ENCODE measurements at places on chromosomes 2 and 18. TPM values are rescaled to one million over a fixed set of nuclear protein-coding genes. Genes with fewer than 3 reads are reported as not detected.

The ATP6V1B1 gene
- 72.5 TPM for total RNA-seq

The C2orf68 gene
- total RNA-seq = 41.1 TPM

The FSIP2 gene
- total RNA-seq = 0.88 TPM

The INHBB gene
- total RNA-seq = 47.9 TPM

The OBSL1 gene
- total RNA-seq = 35.5 TPM

The EVX2 gene
- not detected for total RNA-seq

The CD302 gene
- total RNA-seq = 10.2 TPM

The SCYGR4 gene
- total RNA-seq = not detected

The DUSP19 gene
- 1.1 TPM for total RNA-seq

The PRKAG3 gene
- not detected for total RNA-seq

The APCDD1 gene
- total RNA-seq = 191 TPM

The NOTO gene
- not detected for total RNA-seq

The KRTCAP3 gene
- 25.3 TPM for total RNA-seq

The MATN3 gene
- total RNA-seq = 0.80 TPM

The HJURP gene
- 4.4 TPM for total RNA-seq

The C1QL2 gene
- not detected for total RNA-seq

The C18orf54 gene
- total RNA-seq = 0.29 TPM

The ZNF396 gene
- total RNA-seq = 1.1 TPM

The RNU2-63P gene
- not detected for total RNA-seq

The ALPG gene
- total RNA-seq = not detected

The SKA1 gene
- total RNA-seq = 0.07 TPM

The CNGA3 gene
- not detected for total RNA-seq

The ESPNL gene
- total RNA-seq = 0.13 TPM

The DLX1 gene
- 0.52 TPM for total RNA-seq

The CDH19 gene
- total RNA-seq = 8.2 TPM

The OTX1 gene
- 5.3 TPM for total RNA-seq

The GPR75 gene
- total RNA-seq = 1.1 TPM

The CD207 gene
- total RNA-seq = 57.6 TPM

The MEP1B gene
- not detected for total RNA-seq

The NT5DC4 gene
- total RNA-seq = not detected

The IL1RN gene
- total RNA-seq = 140 TPM

The DOK6 gene
- total RNA-seq = 0.42 TPM

The ABCG5 gene
- not detected for total RNA-seq

The C2orf78 gene
- total RNA-seq = not detected

The KIAA2012 gene
- total RNA-seq = not detected

The ASAP2 gene
- total RNA-seq = 30.4 TPM

The UGT1A6 gene
- 35.6 TPM for total RNA-seq

The TBC1D8 gene
- total RNA-seq = 48.4 TPM

The MPP4 gene
- total RNA-seq = 0.58 TPM

The IMPACT gene
- total RNA-seq = 16.0 TPM

The CXCR1 gene
- total RNA-seq = not detected

The SLC8A1 gene
- 21.2 TPM for total RNA-seq

The RNF152 gene
- 93.2 TPM for total RNA-seq

The ACMSD gene
- not detected for total RNA-seq

The SERPINB2 gene
- 89.6 TPM for total RNA-seq

The RBM43 gene
- 3.9 TPM for total RNA-seq

The SULT1C2 gene
- not detected for total RNA-seq

The GCG gene
- total RNA-seq = not detected

The PIEZO2 gene
- 0.30 TPM for total RNA-seq

The FAM237A gene
- not detected for total RNA-seq

The SERPINB10 gene
- 1.1 TPM for total RNA-seq

The CYRIA gene
- total RNA-seq = 1.3 TPM

The IHH gene
- total RNA-seq = 0.30 TPM

The ABCG8 gene
- total RNA-seq = not detected

The ITGB6 gene
- total RNA-seq = 1.8 TPM

The CTAGE1 gene
- not detected for total RNA-seq

The EIF5B gene
- 30.7 TPM for total RNA-seq

The TCF23 gene
- total RNA-seq = not detected

The GREB1L gene
- total RNA-seq = 1.1 TPM
